ENCODE measurements at places on chromosomes 12 and 14. TPM values are rescaled to one million over a fixed set of nuclear protein-coding genes. Genes with fewer than 3 reads are reported as not detected.

GPR65 gene
- 0.13 TPM for total RNA-seq

TMEM119 gene
- 93.2 TPM for total RNA-seq

SPIC gene
- total RNA-seq = not detected

LRRC10 gene
- not detected for total RNA-seq

RIPK3 gene
- 2.2 TPM for total RNA-seq

NRIP2 gene
- total RNA-seq = not detected

PTPRB gene
- total RNA-seq = 4.4 TPM

IL25 gene
- not detected for total RNA-seq

C12orf54 gene
- not detected for total RNA-seq

BRMS1L gene
- 6.6 TPM for total RNA-seq

FAM186B gene
- total RNA-seq = 1.4 TPM

PLEKHD1 gene
- not detected for total RNA-seq

OR9K2 gene
- total RNA-seq = not detected

BEGAIN gene
- 1.4 TPM for total RNA-seq

SMIM41 gene
- total RNA-seq = not detected

Measured in GM23248 (cell line).